ENCODE measurements at places on chromosomes 3 and 15. TPM values are rescaled to one million over a fixed set of nuclear protein-coding genes. Genes with fewer than 3 reads are reported as not detected.

DNA sequence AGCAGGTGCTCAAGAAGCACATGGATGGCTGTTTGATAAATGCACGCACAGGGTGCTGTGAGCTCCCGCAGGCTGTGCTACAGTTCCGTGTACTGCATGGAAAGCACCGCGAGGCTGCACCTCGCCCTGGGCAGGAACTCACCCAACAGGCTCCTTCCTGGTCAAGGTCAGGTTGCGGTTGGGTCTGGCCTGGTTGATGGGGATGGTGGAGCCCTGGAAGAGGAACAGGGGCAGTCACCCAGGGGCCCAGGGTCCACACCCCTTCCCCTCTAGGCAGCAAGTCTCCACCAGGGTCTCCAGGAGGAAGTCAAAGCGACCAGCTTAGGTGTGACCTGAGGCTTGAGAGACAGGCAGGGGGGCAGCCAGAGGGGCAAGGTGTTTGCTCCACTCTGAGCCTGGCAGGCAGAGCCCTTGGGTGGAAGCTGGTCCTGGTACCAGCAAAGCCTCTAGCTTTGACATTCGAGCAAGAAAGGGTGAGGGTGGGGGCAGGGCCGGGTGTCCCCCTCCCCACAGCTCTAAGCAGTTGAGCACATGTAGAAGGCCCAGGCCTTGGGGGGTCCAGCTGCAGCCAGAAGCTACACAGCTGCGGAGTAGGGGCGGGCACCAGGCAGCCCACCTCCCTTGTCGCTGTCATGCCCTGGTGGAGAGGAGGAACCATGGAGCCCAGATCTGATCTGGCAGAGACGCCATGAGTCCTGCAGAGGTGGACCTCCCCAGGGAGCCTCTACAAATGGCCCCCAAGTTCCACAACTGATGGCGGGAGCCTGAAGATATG, 46.3 kb upstream of the SLC41A3 start:
- no peaks in the 10 kb centered on the region for H3K36me3 ChIP-seq
- H3K4me3 ChIP-seq, result no peak overlapping the region
- H3K4me1 ChIP-seq, result no peaks in the 10 kb centered on the region
- no peak overlapping the region for H3K27ac ChIP-seq
- no peaks in the 10 kb centered on the region for H3K27me3 ChIP-seq

Gene C2CD4A
- 0.39 TPM for total RNA-seq

- no peak overlapping the region for H3K4me3 ChIP-seq
- no peak for DNase-seq
- no peak overlapping the region for H3K27ac ChIP-seq
- no peaks in the 10 kb centered on the region for H3K27me3 ChIP-seq
Observed at GRCh38 chr15:62895905-62896316, 146.6 kb upstream of the TPM1 start.

Gene GUCA1C
- 2.0 TPM for total RNA-seq

Gene SHC4
- total RNA-seq, result 70.4 TPM

- H3K27ac ChIP-seq, result no peak overlapping the region
- no peak overlapping the region for H3K4me3 ChIP-seq
- no peak for DNase-seq
- H3K4me1 ChIP-seq, result no peaks in the 10 kb centered on the region
- no peaks in the 10 kb centered on the region for H3K36me3 ChIP-seq
Observed at GRCh38 chr3:178067721-178068120, 468.5 kb upstream of the KCNMB2 start.

Gene GOLGA6L7
- 4.3 TPM for total RNA-seq

DNA sequence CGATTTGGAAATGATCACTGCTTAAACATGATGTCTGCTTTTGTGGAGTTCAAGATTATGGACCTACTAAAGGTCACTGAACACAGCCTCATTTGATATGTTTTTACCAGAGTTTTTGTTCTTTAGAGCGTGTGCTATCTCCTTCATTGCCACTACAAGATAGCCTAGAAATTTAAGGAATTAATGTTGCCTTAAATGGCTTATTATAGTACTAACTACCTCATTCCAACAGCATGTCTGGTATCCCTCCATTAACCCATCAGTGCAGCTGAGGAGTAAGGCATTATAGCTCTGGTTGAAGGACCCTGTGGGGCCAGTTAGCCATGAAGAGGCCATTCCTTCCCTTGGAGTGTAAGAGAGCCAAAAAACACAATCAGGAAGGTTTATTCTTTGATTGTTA, 2.3 kb upstream of the FAM43A start:
- no peak overlapping the region for H3K4me3 ChIP-seq
- H3K27ac ChIP-seq, result no peak overlapping the region
- no peak for DNase-seq
- H3K36me3 ChIP-seq, result no peaks in the 10 kb centered on the region
- no peaks in the 10 kb centered on the region for H3K27me3 ChIP-seq

Gene NPAP1
- 14.6 TPM for total RNA-seq
